ENCODE measurements at places on chromosomes 3 and 15. TPM values are rescaled to one million over a fixed set of nuclear protein-coding genes. Genes with fewer than 3 reads are reported as not detected.

The COL6A5 gene
- 6.3 TPM for total RNA-seq

The SLC35A5 gene
- 40.5 TPM for total RNA-seq

The ATP10A gene
- total RNA-seq: 31.1 TPM

The MTFMT gene
- total RNA-seq: 13.7 TPM

The MPI gene
- total RNA-seq: 26.7 TPM

The NAALADL2 gene
- total RNA-seq: 8.5 TPM

The ZNF501 gene
- 4.5 TPM for total RNA-seq

All from upper lobe of right lung (tissue), 1 donor.